ENCODE measurements at places on chromosomes 3 and 15.

DNA sequence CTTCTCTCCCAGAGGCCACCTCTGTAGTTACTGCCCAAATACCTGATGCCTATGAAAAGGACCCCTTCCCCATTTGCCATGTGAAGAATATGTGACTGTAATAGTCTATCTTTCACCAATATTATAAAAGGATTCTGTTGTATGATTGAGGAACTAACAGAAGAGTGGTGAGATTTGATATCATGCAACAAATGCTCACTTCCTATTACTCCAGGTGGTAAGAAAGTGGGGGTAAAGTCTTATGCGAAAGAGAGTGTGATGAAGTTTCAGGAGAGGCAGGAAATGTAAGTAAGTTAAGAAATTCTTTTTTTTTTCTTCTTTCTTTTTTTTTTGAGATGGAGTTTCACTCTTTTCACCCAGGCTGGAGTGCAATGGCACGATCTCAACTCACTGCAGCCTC is 24.4 kb upstream of the RAP2B start:
- DNase-seq: no peak

DNA sequence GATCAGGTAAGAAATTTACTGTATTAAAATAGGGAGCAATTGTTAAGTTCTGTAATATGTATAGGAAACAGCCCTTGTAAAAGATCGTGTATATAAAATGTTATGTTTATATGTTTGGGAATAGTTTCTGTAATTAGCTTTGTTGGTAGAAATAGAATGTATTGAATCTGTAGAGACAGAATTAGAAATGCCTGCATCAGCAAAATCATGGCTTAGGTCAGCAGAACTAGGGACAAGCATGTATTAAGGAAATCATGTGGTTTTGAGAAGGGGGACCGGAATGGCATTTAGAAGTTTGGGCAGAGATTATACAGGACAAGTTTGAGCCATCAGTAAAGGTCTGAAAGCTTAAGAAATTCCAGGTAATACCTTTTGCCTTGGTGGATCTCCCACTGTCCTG is 177.9 kb downstream of the ERC2 start:
- DNase-seq: no peak

DNA sequence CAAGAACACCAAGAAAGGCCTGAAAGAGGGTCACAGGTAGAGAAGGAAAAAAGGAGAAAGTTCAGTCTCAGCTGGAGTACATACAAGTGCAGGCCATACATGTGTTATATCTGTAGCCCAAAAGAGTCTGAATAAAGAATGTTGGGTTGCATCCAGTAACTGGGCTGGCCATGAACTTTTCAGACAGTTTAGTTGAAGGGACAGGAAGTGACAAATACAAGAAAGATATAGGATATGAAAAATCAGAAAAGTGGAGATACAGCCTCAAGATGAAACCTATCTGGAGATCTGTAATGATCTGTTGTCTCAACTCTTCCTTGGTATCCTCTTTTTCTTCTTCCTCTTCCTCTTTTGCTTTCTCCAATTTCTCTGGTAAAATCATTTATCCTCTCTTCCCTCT is 671.7 kb downstream of the MECOM start:
- no peak for DNase-seq

- DNase-seq: no peak
Measured at GRCh38 chr15:83112233-83112955, 4.9 kb downstream of the TM6SF1 start.

DNA sequence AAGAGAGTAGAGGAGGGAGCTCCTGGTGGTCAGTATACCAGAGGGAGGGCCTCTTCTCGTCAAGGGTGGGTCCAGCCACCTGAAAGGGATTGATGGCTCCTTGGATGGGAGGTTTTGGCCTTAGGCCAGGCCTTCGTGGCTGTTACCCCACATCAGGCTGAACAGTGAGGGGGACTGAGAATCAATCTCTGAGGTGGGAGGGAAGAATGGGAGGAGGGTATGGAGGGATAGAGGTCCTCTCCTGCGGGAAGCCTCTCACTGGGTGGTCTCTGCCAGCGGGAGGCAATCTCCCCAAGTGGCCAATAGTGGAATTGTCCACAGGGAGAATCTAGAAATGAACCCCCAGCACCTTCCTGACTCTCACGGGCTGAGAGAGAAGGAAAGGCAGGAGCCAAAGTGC is 53.5 kb downstream of the BSN start:
- no peak for DNase-seq

GRCh38 chr3:112640276-112640929 is 540 bp downstream of the CCDC80 start:
- DNase-seq: no peak

DNA sequence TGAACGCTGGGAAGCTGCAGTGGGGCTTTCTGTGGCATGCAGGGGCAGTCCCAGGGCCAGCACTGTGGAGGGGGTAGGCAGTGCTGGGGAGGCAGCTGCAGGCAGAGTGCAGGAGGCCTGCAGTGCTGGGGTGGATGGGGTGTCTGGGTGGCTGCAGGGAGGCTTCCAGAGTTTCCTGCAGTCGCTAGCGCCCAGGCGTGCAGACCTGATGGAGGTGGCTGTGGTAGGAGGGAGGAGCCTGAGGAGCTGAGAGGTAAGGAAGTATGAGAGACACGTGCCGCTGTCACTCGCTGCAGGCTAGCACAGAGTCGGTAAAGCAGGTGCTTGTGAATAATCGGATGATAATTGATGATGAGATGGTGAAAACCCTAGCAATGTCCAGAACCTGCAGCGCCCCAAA is 16.3 kb downstream of the SYNM start:
- no peak for DNase-seq

DNA sequence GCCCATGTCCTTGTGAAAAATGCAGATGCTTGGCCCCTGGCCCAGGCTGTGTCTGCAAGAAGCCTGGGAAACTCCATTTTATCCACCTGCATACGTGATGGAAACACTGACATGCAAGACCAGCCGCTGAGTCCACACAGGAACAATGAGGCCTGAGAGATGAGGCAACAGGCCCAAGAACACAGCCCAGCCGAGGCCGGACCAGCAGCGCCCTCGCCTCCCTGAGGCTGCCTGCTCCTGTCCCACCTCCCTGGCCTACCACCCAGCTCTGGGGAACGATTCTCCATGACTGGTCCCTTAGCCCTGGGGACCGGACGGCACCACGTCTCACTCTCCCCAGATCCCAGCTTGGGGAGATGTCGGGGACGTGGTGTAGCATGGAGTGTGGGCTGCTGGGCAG is 47.5 kb downstream of the HMCES start:
- no peak for DNase-seq

- DNase-seq: no peak
Measured at GRCh38 chr15:60656041-60656440, 177.1 kb upstream of the ICE2 start.

DNA sequence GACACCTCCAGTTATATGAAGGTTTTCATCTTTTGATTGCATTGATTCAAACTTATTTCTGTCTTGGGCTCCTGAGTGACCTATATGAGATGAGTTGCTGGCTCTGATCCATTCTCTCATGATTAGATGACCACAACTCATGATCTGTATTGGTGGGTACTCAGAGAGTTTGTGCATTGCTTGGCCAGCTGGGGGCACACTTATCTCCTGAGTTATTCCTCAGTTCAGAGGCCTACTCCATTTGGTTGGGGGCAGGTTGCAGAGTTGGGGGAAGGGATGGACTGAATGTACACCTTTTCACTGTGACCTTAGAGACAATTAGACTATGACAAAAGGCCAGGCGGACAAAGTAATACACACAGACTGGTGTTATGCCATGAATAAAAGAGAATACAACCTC is 166.2 kb upstream of the SEMA6D start:
- no peak for DNase-seq

DNA sequence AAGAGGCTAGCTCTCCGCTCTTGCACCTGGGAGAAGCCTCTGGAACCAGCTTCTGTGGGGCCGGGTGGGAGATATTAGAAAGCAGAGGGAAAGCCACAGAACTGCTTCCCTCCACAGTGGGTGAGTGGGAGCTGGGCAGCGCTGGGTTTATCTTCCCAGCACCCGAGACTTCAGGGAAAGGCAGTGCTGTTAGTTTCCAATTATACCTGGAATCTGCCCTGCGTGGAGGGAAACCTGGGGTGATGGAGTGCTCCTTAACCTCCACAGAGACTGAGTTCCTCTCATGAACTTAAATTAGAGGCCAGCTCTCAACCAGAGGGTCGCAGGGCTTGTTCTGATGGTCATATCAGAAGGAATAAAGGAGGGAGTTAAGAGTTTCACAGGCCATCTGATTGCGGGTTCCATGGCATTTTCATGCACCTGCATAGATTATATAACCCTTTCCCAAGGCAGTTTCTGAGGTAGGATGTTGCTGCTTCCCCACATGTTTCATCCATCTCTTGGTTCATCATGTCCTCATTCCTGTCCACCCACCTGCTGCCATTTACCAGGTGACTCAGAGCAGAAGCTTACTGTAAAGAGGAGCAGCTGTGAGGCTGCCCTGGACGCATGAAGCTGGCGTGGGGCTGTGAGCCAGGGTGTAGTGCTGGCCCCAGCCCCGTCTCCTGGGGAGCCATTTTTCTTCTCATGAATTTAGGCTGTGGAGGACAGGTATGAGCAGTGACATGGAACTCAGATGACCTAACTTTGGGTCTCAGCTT is 42.5 kb downstream of the CA12 start:
- DNase-seq: no peak

GRCh38 chr3:48492461-48493202 is 11.3 kb downstream of the SHISA5 start:
- DNase-seq: no peak

DNA sequence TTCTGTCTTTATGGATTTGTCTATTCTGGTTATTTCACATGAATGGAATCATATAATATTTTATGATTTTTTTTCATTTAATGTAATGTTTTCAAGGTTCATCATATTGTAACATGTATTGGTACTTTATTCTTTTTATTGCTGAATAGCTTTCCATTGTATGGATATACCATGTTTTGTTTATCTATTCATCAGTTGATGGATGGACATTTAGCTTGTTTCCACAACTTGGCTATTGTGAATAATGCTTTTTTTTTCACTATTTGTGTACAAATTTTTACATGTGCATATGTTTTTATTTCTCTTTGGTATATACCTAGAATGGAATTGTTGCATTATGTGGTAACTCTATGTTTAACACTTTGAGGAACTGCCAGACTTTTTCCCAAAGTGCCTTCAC is 64.7 kb downstream of the PFN2 start:
- DNase-seq: no peak

DNA sequence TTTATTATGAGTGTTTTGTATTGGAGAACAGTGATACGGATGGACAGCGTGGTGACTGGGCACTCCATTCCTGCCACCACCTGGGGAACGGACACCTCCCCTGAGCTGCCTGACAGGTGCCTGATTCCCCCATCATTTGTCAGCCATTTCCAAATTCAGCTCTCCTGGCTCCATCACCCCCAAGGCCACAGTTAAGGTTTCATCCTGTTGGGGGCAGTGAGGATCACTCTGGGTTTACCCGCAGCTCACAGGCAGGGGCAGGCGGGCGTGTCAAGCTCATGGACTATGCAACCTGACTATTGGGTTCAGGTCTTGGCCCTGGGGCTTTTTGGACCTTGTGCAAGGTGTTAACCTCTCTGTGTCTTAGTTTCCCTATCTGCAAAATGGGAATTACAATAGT is 76.3 kb downstream of the RAB11A start:
- no peak for DNase-seq

GRCh38 chr3:41710646-41711388 is 251.1 kb downstream of the ULK4 start:
- no peak for DNase-seq

GRCh38 chr15:68235022-68235421 is 5.5 kb upstream of the CLN6 start:
- no peak for DNase-seq

DNA sequence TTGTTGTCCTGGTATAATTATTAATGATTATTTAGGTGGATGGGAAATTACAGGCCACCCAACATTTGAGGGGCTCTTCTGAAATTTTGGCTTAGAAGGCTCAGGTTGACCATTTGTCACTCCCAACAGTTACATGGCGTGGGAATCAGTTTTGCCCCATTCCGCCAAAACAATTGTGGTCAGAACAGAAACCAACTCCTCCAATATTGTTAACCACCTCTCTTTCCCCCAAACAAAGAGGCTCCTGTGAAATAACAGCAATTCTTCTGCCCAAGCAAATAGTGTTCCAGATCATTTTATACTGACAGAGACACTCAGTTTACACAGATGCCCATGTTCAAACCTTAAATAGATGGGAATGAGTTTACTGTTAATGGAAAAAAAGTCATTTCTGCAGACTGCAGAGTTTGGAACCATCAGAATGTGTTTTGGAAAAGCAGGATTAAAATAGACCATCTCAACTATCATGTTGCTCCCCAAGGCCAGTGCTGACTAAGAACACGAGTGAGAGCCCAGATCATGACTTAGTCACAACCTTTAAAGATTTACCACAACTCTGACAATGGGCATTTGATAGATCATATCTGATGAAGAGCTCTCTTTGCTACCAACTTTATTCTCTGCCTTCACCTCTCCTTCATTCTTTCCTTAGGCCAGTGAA is 102.1 kb downstream of the DUT start:
- peak; percentile 32 for DNase-seq

DNA sequence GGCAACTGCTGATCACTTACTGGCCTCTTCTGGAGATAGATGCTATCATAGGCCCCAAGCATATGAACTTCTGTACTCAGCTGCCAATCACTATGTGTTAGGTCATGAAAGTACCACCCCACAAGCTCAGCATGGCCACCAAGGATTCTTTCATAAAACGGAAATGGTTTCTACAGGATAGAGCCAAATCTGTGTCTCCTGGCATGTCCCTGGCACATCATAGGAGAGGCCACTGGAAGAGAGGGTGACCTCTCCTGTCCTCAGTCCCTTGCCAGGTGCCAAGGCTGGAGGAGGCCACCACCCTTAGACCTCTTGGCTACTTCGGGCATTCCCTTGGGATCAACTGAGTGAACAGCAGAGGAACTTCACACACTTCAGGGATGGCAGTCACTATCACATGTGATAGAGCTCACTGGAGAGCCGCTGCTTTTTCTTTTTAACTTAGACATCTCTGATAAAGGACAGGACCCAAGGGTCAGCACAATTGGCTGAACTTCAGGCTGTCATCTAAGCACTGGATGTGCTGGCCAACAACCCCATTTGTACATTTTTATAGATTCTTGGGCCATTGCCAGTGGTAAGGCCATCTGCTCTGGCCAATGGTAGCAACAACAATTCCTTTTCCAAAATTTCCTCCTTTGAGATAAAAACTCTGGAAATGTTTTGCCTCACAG is 425.2 kb downstream of the SQOR start:
- no peak for DNase-seq

- DNase-seq: no peak
Measured at GRCh38 chr3:99716463-99716995, 78.1 kb downstream of the COL8A1 start.

DNA sequence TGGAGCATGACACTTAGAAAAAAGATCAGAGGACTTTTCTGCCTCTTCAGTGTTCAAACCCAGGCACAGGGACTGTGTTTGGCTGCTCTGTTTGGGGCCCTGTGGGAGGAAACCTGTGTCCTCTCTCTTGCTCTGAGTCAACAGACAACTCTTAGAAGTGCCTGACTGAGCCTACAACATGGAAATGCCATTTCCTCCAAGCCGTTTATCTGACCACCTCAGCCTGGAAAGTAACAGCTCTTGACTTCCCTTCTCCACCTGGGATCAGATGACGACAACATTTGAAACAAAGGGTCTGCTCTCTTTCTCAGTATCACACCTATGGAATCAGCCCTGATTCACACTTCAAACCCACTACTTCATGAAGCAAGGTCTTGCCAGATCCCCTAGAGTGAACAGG is 91.3 kb upstream of the CTDSPL start:
- no peak for DNase-seq
